ENCODE measurements at places on chromosomes 4 and X.

GRCh38 chrX:140507223-140507981, 2.5 kb upstream of the SOX3 start:
- DNase-seq, result no peak

DNA sequence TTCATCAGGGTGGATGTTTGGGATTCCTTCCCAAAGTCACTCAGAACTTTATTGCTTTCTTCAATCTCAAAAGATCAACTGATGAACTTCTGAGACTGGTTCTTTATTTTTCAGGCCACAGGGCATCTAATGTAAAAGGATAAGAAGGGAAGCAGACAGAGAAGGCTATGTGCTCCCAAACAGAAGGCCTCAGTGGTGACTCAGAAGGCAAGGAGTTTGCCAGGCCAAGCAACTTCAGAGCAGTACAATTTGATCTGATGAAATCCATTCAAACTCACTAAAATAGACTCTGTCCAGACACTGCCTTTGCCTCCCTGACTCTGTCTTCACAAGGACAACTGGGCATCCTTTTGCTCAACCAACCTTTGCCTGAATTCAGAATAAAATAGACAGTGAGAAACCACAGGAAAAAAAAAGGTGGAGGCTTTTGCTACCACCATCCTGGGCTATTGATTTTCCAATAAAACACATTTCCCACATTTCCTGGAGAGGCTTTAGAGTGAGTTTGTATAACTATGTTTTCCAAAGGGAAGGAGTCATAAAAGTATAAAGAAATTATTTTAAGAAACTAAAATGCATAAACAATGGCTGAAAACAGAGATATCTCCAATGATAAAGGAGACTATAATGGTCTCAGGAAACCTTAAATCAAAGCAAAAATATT, 55.2 kb downstream of the ARHGEF6 start:
- DNase-seq, result no peak

- no peak for DNase-seq
Measured at GRCh38 chrX:22139822-22140221, 107.7 kb downstream of the PHEX start.

DNA sequence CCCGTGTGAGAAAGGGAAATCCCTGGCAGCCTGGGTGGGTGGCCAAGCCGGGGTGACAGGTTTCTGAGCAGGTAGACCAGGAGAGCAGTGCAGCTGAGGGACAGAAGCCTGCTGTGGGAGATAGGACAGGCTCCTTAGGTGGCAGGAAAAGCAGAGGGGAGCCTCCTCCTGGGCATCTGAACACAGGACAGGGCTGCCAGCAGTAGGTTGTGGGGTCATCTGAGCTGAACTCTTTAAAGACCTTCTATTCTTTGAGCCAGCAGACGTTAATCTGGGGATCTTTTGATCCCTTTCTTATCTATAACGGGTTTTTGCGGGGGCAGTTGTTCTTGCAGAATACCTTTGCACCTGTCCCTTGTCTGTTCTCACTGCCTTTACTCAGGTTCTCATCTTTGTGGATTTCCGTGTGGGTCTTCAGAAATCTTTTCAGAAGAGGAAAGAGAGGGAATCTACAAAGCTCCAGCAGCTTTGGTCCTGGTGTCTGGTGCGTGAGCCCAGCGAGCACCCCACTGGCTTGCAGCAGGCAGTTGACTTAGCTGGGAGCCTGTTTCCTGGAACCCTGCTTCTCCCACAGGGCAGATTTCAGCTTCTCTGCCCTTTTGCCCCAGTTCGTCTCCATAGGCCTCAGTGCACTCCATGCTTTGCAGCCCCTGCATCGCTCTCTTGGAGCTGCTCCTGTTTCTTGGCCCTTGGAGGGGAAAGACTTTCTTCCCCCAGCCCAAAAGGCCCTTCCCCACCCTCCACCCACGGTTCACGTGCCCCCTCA, 35.8 kb upstream of the TADA2B start:
- DNase-seq, result no peak

GRCh38 chr4:147933316-147933715, 201.4 kb downstream of the ARHGAP10 start:
- no peak for DNase-seq

DNA sequence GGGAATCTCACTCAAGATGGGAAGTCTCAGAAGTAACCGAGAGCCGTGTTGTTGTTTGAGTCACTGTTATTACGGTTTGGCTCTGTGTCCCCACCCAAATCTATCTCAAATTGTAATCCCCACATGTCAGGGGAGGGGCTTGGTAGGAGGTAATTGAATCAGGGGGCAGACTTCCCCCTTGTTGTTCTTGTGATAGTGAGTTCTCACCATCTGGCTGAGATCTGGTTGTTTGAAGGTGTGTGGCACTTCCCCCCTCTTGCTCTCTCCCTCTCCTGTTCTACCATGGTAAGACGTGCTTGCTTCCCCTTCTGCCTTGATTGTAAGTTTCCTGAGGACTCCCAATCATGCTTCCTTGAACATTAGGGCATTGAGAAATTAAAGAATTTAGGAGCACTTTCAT, 37.0 kb downstream of the HAND2 start:
- no peak for DNase-seq

DNA sequence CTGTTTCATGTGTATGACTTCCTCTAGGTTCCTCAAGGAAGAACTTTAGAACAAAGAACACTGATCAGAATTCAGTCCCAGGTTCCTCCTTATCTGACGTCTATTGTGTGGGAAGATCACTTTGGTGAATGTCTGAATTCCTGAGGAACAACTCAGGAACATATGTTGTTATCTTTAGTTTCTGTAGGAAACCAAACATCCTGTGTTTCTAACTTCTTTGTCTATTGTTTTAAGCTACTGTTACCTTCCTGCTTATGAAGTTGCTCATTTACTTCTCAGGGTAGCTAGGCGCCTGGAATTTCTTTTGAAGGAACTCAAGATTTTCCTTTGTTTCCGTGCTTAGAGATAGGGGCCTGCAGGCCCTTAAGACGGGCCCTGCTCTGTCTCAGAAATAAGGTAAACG, 46.2 kb downstream of the MAGEB5 start:
- DNase-seq, result no peak

- no peak for DNase-seq
Measured at GRCh38 chr4:7513671-7514070, 78.9 kb upstream of the PSAPL1 start.

- no peak for DNase-seq
Measured at GRCh38 chr4:181517491-181517890, 725.7 kb upstream of the TENM3 start.

DNA sequence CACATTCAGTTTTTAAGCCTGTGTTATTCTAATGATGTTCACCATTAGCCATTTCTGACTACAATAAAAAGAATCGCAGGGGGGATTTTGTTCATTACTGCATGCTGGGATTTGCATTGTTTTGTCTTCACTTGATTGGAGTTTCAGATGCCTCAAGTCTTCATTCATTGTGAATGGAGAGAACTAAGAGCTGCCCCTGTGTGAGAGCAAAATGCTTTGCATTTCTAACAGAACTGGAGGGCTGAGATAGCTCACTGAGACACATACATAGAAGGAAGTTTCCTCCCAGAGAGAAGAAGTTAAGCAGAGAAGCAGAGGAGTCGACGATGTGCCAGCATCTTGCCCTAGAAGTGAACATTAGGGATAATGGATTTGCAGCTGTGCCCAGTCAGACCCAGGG, 113.5 kb upstream of the GATB start:
- no peak for DNase-seq

DNA sequence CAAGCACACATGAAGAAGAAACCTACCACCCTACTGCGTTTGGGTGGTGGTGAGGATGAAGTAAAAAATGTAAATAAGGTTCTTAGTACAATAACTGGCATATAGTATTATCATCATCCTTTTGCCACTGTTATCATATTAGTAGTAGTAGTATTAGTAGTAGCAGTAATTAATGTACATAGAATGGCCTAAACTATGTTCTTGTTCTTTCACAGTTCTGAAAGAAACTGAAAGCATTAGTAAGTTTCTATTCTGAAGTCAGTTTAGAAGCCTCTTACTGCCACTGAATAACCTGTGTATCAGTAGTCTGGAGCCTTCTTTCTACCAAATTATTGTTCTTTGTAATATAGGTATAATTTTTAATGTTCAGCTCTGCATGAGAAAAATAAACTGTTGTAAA, 21.0 kb downstream of the COL4A6 start:
- DNase-seq, result no peak

GRCh38 chr4:111399623-111400022, 745.6 kb upstream of the FAM241A start:
- DNase-seq, result no peak

GRCh38 chrX:43016021-43016420, 238.1 kb upstream of the PPP1R2C start:
- DNase-seq, result no peak

DNA sequence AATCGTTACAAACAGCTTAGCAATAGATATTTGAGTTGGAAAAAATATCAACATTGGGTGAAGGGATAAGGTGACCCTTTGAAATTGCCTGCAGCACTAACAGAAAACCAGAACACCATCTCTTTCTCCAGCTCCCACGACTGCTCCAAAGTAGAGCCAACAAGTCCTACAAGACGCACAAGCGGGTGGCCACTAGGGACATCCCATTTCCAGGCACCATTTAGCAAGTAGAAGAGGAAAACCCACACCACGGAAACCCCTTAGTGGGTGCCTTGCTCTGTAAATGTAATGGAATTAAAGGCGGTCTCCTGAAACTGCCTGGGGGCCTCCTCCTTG, 1.9 kb downstream of the ARHGAP6 start:
- no peak for DNase-seq

DNA sequence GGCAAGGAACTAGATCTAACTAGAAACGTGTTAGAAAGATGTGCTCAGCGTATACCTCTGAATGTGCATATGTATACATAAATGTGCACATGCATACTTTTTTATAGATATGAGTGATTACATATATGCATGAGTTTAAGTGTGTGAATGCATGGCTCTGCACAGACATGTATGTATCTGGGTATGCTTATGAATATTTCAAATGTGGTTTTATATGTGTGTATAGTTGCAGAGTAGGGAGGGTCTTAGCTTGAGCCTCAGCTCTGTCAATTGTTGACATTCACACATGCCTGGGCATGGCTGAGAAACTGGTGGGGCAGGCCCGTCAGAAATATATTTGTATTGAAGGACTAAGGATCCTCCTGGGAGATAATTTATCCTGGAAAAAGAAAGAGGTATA, 31.1 kb downstream of the RAP2C start:
- DNase-seq, result no peak

DNA sequence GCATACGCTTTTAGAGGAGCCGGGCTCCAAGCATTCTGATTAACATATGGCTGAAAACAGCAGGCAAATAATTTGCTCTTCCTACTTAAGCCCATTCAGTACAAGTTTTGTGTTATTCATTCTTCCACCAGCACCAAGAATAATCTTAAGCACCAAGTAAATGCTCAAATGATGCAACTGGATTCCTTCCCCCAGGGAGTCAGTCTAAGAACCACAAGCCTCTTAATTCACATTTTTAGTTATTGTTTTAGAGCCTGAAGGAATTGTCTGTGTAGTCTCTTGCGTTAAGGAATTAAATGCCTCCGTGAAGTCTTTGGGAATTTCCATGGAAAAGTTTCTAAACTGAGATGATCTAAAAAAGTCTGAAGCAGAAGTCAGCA, 61.5 kb upstream of the MAGEB2 start:
- DNase-seq, result no peak

GRCh38 chr4:128249787-128250668, 37.6 kb downstream of the PGRMC2 start:
- DNase-seq, result no peak

DNA sequence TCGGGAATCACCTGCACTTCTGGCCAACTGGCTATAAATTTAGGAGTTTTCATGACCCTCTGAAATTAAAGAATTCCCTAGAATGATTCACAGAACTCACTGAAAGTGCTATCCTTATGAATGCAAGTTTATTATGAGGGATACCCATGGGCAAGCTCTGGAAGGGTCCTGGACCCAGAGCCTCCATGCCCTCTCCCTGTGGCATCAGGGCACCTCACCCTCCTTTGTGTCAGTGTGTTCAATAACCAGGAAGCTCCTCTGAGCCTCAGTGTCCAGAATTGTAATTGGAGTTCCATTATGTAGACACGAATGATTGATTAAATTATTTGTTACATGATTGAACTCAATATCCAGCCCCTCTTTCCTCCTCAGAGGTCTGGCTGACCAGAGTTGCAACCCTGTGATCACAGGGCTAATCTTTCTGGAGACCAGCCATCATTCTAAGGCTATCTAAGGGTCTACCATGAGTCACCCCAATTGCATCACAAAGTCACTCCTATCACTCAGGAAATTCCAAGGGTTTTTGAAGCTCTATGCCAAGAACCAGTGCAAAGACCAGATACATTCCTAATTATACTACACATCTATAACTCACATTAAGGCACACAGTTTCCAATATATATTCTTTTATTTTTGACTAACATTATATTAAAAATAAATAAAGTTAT, 8.9 kb downstream of the ANXA3 start:
- no peak for DNase-seq

GRCh38 chrX:47143894-47144625, 442 bp downstream of the NDUFB11 start:
- DNase-seq, result no peak

GRCh38 chr4:139083607-139083955, 68.0 kb downstream of the NOCT start:
- DNase-seq, result peak; percentile 34

DNA sequence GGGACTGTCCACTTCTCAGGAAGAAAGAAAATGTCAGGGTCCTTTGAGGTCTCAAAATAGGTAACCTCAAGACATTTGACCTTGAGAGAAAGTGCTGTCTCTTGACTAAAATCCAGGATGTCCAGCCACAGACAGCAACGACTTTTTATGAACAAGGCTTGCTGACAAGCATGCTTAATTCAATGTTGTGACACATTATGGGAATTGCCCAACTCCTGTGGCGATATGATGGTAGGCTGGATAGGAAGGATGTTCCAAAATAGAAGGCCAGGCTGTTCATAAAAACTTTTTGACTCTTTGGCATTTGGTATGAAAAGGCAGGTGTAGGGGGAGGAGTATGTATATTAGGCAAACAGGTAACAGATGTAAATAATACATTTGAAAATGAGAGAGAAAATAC, 50.8 kb upstream of the EDNRA start:
- no peak for DNase-seq

- DNase-seq, result no peak
Measured at GRCh38 chr4:32203340-32203739, 1483.2 kb downstream of the PCDH7 start.

- no peak for DNase-seq
Measured at GRCh38 chr4:136725286-136726081, 806.8 kb downstream of the PCDH18 start.

- no peak for DNase-seq
Measured at GRCh38 chr4:145909773-145910172, 28.9 kb downstream of the ZNF827 start.

DNA sequence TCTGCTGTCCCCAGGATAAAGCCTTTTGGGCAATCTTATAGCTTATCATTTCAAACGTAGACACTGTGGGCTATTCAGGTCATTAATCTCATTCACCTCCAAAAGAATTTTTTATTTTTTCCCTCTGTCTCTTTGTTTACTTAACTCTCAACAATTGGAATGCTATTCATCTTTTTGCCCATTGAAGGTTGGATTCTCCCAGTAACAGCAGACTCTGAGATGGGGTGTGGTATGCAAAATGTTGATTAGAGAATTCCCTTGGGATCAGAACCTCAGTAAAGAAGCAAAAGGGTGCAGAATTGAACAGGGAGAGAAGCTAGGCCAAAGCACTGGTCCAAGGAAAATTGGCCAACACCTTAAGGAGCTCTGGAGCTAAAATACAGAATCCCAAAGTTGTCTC, 60.4 kb downstream of the CAMK2D start:
- no peak for DNase-seq

GRCh38 chr4:110633358-110634341, 10.8 kb upstream of the PITX2 start:
- DNase-seq, result no peak
